ENCODE measurements at places on chromosomes 12 and 14.

- peak; percentile 37 for DNase-seq
Observed at GRCh38 chr12:53558631-53559030, 51.3 kb upstream of the NPFF start.

- DNase-seq = no peak
Observed at GRCh38 chr14:101080922-101081593, 177.5 kb upstream of the RTL1 start.

- DNase-seq = no peak
Observed at GRCh38 chr12:6463216-6463615, 7.3 kb downstream of the VAMP1 start.

GRCh38 chr14:75689012-75689411 lies 28.0 kb downstream of the TTLL5 start:
- no peak for DNase-seq

- DNase-seq = no peak
Observed at GRCh38 chr12:47868552-47869031, 36.2 kb downstream of the VDR start.

DNA sequence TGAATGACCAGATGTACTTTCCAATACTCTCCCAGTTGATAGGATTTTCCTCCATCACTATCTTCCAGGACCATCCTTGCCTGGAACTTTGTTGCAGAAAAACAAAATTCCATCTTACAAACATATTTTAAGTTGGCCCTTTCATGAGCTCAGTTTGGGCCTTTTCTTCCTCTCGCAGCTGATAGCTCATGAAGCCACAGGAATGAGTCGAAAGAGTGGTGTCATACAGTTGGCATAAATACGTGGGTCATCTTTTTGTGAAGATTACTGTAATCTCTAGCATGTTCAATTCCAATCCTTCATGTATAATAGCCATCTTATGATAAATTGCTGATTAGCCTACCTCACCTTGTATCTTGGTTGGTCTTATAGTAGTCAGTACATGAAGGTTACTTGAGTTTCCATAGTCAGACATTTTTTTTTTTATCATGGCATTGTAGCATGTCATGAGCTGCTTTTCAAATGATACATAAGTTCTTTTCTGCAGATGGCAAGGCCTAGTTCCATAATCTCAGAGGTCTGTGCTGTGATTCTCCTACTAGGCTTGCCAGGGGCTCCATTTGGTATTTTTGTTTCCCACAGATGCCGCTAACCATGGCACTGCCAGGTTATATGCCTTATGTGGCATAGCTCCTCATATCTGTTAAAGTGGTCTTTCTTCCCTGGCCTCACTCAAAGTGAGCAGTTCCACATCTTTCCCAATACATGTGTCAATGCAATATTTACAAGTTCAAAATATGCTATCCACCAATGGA lies 380.6 kb upstream of the DCN start:
- DNase-seq = no peak

DNA sequence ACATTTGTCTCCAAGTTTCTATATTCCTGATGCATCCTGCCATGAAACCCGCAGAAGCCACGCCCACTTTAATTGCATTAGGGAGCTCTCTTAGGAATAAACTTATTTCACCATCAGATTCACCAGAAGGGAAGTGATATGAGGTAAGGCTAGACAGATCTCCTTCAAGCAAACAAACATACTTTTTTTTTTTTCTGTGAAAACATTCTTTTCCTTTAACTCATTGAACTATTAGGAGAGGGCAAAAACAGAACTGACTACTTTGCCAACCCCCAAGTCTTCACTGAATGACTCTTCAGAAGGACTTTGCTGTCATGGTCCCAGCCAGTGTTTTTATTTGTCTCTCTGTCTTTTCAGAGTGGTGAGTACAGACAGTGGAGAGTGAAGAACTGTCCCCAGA lies 48.4 kb downstream of the GTF2A1 start:
- no peak for DNase-seq

DNA sequence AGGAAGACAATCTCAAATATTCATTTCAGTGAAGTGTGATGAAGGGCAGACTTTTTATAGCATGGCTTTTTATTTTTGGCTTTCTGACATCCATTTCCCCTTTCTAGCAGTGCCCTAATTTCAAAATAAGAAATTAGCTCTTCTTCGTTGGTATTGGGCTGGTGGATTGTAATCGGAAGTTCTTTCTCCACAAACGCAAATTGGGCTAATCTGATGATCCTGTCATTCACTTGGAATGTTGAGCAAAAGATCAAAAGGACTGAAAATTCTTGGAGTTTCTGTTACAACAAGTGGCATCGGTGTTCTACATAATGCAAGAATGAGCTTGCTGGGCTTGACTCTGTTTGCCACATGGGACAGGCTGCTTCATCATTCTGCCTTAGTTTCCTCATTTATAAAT lies 1182.8 kb downstream of the FLRT2 start:
- no peak for DNase-seq

DNA sequence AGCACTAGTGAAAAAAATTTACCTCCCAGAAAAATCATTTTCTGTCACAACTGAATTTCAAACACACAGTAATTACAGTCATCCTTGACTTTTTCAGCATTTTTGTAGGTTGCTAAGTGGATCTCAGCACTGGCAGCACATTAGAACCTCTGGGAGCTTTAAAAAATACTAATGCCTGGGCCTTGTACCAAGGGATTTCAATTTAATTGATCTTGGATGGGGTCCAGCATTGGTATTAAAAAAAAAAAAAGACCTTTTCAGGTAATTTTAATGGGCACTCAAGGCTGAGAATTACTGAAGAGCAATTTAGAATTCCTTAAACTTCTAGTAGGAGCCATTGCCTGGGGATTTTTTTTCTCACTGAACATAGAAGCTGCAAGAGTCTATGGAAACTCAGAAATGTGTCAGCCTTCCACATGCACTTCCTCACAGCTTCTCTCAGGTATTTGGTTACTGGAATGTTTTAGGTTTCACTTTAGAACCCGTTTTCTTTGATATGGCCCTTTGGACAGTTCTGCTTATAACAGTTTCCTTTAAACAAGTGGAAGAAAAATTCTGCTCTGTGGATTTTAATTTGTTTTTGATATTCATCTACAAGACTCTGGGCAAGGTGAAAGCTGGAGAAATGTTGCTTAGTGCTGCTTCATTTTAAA lies 88.5 kb upstream of the DACT1 start:
- no peak for DNase-seq

DNA sequence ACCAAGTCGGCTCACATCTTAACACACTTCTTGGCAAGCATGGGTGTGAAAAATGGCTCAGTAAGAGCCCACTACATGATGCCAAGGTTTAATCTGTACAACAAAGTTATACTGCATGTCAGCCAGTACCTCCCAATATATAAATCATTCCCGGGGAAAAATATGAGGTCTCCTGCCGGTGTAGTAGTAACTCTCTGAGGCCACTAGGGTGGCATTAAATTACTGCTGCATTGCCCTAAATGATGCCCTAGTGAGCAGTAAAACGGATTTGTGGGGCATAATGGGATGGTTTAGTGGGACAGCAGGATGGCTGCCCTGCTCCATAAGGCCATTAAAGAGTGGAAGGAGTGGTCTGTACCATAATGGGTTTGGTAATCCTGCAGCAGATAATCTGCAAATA lies 267.7 kb downstream of the MED13L start:
- DNase-seq = peak; percentile 29

DNA sequence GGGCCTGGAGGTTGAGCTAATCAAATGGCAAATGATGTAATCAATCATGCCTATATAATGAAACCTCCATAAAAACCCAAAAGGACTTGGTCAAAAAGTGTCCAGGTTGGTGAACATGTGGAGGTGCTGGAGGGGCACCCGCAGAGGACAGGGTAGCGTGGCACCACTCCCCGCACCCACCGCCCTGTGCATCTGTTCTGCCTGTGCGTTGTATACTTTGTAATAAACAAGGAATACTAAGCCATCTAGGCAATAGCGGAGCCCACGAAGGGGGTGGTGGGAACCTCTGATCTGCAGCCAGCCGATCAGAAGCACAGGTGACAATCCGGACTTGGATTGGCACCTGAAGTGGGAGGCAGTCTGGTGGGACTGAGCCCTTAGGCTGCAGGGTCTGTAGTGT lies 75.8 kb upstream of the GPR68 start:
- DNase-seq = no peak

DNA sequence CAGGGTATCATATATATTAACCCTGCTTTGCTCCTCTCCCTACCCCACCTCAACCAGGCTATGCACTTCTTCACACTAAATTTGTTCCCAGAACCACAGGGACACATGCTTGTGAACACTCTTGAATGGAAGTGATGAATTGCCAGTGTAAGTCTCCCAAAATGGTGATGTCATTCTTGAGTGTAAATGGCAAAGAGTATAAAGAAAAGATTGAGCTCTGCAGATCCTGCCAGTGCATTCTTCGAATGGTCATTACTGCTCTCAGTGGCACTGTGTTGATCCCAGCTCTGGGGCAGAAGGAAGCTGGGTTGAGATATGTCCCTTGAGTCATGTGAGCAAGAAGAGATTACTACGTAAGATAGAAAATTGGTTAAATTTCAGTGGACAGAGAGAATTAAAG lies 313.1 kb downstream of the TMEM117 start:
- no peak for DNase-seq

- DNase-seq = peak; percentile 82
Observed at GRCh38 chr12:53097564-53098353, at the start of gene IGFBP6. Gene IGFBP6 (plus strand): TSS chr12:53097667. CDS start chr12:53097718, 51 bp downstream.

DNA sequence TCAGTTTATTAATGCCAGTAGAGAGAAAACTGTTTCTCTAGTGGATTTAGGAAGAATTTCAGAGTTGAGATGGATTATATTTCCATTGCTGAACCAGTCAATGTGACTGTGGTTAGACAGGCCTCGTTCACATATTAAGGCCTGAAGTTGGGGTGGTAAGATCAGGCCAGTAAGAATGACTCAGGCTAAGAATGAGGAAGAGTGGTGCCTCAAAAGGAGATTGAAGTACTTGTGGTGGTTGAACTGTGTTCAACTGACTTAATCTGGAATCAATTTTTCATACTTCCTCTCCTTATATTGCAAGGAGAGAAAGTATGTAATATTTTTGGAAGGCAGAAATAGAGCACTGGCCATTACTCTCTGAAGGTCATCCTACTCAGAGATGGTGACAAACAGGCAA lies 37.8 kb upstream of the ATF7IP start:
- no peak for DNase-seq

GRCh38 chr12:112121780-112122565 lies 3.4 kb upstream of the TRAFD1 start:
- no peak for DNase-seq

DNA sequence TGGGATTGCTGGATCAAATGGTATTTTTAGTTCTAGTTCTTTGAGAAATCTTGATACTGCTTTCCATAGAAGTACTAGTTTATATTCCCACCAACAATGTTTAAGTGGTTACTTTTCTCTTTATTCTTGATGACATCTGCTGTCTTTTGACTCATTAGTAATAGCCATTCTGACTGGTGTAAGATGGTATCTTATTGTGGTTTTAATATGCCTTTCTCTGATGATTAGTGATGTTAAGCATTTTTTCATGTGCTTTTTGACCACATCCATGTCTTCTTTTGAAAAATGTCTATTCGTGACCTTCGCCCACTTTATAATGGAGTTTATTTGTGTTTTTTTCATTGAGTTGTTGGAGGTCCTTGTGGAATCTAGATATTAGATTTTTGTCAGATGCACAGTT lies 865.7 kb downstream of the SLC6A15 start:
- no peak for DNase-seq

DNA sequence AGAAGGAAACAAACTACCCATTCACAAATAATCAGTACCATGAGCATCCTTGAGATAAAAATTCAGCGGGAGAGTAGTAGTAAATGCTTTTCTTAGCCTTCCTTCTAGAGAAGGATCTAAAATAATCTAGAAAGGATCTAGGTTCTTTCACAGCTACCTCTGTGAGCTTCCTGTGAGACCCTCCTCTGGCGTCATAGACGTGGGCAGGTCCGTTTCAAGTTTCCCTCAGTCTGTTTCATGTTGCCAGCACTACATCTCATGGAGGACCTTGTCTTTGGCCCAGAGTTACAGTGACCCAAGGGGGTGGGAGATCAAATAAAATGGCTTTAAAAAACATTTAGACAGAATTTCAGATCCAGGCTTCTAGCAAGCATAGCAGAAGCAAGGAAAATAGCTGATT lies 13.6 kb downstream of the DAAM1 start:
- no peak for DNase-seq

DNA sequence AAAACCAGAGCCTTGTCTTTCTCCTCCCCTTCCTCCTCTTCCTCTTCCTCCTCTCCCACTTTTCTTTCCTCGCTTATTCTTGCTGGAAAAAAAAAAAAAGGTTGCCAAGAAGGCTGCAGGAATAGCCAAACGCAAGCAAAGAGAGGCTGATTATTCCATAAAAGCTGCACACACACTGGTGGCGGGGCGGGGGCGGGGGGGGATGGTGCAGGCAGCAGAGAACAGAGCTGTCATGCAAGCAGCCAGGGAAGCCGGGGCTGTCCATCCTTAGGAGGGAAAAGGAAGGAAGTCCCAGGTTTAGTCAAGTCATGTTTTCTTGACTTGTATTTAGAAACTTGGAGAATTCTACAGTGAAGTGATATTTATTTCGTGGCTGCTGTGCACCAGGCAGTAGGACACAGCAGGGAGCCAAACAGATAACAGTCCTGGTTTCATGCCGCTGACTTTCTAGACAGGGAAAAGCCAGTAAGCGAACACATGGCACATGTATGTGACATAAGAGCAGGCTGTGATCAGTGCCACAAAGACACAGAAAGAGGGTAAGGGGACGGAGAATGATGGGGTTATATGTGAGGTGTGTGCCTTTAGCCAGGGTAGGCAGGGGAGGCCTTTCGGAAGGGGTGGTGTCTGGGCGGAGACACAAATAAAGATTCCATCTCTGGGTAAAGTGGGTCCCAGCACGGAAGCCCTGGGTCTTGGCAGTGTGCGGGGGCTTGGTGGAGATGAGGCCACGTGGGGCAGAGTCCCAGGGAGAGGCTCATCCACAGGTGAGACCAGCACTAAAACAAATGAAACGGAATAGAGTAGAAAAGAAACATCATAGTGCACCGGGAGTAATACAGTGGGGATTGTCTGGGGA lies 56.6 kb upstream of the SCN8A start:
- no peak for DNase-seq

DNA sequence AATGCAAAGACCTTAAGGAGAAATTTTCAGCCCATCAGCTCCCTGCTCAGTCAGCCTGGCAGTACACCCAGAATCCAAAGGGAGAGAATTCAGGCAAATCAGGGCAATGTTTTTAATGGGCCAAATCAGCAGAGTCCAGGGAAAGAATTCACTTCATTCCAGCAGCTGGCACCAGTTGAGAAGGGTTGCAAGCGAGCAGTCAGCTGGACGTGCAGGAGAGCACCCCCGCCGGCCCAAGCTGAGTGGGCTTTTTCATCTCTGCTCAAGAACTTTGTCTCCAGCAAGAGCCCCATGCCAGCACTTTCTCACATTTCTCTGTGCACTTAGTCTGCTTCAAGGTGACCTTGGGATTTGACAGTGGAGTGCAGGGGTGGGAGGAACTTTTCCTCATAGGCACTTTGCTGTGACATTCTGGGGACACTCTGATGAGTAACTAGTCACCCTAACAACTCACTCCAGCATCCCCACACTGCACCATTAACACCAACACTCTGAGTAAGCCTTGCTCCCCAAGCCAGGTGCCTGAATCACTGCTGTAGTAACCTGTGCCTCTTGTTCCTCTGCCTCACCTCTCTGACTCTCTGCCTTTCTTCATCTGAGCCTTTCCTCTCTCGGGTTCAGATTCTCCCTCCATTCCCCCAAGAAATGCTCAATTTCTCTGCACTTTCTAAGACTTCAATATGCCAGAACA lies 2.2 kb downstream of the ENDOU start:
- no peak for DNase-seq

GRCh38 chr12:95424271-95424994 lies 49.5 kb upstream of the METAP2 start:
- DNase-seq = no peak
